ENCODE measurements at places on chromosomes 5 and 9.

- DNase-seq, result no peak
Observed at GRCh38 chr5:147780924-147781573, 1.5 kb downstream of the JAKMIP2 start.

DNA sequence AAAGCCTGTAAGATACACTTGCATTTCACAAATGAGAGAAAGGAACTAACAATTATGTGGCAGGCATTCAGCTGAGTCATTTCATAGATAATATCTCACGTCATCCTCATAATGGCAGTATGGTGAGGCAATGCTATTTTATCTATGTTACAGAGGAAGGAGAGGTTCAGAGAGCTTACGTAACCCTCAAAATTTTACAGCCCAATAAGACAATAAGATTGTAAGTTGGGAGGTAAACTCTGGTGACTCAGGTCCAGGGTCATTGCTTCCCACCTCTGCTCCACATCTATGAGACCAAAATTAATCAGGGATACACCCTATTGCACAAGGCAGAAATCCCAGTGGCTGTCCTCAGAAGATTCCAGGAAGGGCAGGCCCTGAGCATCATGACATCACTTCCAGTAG is 309.7 kb downstream of the NSG2 start:
- no peak for DNase-seq

- no peak for DNase-seq
Observed at GRCh38 chr5:119031011-119031886, 39.6 kb upstream of the DMXL1 start.

DNA sequence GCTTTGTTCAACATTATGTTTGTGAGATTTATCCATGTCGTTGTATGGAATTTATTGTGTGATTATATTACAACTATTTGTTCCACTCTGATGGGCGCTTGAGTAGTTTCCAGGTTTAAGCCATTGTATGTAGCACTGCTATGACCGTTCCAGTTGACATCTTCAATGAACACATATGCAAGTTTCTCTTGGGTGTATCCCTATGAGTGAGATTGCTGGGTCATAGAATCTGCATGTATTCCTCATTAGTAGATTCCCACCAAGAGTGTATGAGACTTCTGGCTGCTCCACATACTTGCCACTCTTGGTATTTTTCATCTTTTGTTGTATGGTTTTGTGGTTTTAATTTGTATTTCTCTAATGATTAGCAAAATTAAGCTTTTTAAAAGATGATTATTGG is 22.9 kb downstream of the NUP214 start:
- no peak for DNase-seq

DNA sequence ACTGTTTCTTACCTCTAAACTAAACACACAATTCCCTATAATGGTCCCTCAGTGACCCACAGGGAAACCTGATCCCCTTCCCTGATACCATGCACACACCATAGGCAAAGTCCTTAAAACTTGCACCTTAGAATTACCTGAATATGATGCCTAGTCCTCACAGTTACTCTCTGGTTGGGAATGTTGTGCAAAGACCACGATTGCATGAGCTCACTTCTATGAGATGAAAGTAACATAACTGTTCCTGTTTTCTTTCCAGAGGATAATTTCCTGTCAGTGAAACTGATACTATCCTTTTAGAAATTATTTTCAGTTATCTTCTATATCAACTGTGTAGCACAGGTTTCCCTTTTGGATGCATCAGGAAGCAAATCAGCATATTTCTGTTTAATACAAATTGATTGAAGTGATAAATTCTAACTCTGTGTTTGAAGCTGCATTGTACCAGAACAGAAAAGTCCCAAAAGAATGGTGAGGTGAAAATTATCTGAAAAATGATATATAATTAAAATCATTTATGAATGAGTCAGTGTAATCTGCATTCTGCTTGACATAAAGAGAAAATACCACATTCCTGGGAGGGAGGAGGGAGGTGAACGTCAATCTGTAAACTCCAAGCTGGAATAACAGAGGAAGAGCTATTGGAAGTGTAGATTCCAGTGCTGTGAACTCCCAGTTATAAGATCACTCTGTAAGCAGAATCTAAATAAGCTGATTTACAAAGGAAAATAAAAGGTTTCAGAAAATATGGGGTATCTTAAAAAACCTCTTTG is 51.2 kb upstream of the TNFAIP8 start:
- DNase-seq, result no peak

DNA sequence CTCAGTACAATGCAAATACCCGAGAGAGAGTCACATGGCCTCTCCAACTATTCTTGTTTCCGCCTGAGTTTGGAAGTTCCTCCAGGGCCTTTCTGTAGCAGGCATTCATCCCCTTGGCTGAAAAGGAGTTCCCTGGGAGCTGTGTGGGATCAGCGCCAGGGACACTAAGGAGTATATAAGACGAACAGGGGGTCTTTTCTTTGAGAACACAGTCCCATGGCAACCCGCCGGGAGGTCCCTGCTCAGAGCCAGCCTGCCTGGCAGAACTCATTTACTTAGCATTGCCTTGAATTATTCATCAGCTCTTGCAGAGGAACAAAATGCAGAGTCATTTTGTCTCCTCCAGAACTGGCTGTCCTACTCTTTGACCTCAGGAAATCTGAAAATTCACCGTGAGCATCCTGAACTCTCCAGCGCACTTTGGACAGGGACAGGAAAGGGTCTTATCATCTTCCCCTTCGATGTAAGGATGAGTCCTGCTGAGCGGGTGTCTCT is 120.4 kb upstream of the OSMR start:
- DNase-seq, result no peak

GRCh38 chr9:96483733-96484390 is 33.9 kb downstream of the HABP4 start:
- no peak for DNase-seq

DNA sequence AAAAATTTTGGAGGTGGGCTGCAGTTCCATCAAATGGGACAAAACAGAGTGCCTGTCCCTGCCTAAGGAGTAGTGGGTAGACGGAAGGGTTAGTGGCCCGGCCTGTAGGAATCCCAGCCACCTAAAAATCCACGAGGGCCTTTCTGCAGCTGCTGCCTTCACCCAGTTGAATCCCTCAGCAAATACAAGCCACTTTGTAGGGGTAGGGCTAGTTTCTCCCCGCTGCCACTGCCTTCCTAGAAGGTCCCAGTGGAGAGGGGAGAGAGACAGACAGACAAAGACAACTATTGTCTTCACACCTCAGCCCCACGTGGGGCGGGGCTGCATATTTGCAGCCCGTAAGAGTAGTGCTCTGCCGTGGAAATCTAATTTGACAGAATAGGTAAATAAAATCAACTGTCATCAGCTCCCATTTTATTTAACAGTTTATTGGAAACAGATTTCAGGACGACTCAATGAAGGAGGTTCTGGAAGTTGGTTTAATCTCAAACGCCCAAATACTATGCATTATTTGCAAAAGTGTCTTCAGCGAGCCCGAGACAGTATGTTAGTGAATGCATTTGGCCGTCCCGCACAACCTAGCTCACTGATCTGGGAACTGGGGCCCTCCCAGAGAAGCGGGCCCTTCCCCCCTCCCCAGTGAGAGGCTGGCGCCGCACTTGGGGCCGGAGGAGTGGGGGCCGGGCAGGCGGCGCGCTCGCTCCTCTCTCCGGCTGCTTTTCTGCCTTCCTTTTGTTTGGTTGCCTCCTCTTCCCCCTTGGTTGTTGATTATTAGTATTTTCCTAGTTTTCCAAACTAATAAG is 67.6 kb upstream of the TBCA start:
- DNase-seq, result no peak

GRCh38 chr5:171688696-171689495 is 96.7 kb upstream of the SMIM23 start:
- no peak for DNase-seq

DNA sequence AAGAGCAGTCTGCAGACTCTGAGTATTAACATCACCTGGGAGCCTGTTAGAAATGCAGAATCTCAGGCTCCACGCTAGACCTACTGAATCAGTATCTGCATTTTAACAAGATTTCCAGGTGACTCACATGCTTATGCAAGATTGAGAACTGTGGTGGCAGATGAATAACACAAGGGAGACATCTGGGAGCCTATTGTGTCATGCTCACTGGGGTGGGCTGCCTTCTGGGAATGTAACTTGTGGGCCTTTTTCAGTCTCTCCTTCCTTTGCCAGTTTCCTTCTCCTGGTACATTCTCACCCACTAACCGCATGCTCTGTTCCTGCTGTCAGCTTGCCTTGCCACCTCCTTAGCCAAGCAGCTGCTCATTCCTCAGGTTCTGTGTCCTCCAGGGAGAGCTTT is 176.6 kb upstream of the C9orf72 start:
- no peak for DNase-seq

DNA sequence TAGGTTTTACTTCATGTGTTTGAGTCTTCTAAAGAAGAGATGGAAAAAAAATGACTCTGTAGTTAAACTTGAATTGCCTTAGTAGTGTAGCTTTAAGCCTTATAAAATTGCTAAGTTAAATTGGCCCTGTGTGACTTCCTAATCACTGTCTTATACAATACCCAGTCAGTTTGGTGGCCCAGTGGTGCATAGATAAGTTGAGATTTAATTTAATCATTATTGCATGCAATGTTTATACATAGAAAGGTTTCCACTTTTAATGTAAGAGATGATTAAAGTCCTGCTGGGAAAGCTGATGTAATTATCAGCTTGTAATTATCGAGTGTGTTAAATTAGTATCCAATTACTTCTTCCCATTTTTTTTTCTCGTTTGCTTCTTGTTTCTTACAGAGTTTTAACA is 187.1 kb downstream of the TRIO start:
- DNase-seq, result no peak

DNA sequence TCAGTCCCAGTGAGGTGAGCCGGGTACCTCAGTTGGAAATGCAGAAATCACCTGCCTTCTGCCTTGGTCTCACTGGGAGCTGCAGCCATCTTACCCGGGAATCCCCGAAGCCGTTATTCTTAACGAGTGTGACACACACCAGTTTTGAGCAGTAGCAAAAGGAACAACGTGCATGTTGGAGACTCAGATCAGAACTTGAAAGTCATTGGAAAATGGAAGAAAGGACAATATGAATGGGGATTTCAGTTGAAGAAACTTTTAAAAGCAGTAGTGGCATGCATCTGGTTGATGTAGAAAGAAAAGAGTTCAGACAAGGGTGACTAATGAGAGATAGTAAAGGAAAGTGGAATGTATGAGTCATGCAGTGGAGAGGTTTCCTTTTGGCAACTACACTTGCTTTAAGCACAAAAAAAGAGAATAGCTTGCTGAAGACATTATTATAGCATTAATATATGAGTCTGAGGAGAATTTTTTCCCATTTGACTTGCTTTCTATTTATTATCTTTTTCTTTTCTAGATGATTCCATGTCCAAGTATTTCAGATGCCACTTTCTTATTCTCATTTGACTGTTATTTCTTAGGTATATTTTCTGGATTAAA is 44.4 kb upstream of the ANKDD1B start:
- DNase-seq, result peak; percentile 26

GRCh38 chr9:77016121-77016525 is 3.3 kb upstream of the FOXB2 start:
- no peak for DNase-seq

GRCh38 chr5:50653946-50654345 is 12.5 kb upstream of the PARP8 start:
- no peak for DNase-seq

DNA sequence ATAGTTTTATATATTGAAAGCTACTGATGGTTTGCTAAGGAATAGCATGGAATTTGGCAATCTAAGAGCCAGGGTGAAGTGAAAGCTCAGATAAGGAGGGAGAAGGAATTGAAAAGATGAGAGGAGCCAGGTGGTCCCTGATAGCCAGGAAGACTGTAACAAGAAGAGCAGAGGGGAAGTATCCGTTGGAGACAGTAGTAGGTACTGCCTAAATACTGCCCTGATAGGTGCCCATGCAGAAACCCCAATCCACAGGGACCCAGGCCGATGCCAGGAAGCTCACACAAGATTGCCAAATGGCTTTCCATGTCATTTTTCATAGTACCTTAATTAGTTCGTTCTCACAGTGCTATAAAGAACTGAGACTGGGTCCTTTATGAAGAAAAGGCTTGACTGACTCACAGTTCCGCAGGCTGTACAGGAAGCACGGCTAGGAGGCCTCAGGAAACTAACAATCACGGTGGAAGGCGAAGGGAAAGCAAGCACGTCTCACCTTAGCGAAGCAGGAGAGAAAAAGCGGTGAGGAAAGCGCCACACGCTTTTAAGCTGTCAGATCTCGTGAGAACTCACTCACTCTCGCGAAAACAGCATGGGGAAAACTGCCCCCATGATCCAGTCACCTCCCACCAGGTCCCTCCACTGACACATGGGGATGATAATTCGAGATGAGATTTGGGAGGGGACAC is 13.0 kb downstream of the ACTL7B start:
- DNase-seq, result no peak

- DNase-seq, result peak; percentile 67
Observed at GRCh38 chr5:176542596-176543427, 5.6 kb upstream of the RNF44 start.

DNA sequence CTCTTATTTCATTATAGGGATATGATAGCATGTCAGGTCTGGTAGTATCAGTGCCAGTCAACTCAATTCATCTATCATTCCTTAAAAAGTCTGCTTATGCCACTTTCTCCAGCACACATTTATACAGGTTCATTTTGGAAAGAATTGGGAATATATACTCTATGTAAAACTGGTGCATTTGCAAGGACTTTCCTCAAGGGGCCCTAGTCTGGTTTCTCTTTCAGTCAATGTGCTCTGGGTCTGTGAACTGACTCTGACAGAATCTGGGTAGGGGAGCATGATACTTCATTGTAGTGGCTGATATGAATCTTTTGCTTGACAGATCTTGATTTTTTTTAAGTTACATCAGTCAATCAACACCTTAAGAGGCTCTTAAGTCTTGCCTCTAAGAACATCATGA is 313.9 kb downstream of the HTR1A start:
- no peak for DNase-seq

GRCh38 chr5:132775476-132775961 is 1.5 kb downstream of the SEPTIN8 start:
- no peak for DNase-seq

- no peak for DNase-seq
Observed at GRCh38 chr5:113581388-113581787, 67.9 kb downstream of the YTHDC2 start.

DNA sequence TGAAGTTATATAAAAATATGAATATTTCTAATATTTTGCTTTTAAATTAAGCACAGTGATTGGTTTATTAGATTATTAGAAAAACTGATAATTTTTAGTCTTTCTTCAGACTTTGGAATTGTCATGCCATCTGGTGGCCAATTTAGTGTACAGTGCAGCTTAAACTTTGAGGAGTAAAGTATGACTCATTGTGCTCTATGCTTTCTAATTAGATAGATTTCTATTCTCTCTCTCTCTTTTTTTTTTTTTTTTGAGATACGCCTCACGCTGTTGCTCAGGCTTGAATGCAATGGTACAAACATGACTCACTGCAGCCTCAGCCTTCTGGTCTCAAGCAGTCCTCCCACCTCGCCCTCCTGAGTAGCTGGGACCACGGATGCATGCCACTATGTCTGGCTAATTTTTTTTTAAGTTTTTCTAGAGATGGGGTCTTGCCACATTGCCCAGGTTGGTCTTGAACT is 42.1 kb upstream of the GPR21 start:
- peak; percentile 29 for DNase-seq

DNA sequence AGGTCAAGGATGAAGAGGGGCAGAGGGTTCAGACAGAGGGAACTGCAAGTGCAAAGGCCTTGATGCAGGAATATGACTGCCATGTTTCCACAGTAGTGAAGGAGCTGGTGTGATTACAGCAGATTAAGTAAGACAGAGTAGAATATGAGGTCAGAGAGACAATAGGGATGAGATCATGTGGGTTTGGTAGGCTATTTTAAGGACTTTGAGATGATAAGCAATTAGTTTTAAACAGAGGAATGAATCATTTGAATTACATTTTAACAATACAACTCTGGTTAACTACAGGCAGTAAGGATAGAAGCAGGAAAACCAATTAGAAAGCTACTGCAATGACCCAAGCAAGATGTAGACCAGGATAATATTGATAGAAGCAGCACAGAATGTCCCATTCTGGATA is 7.7 kb downstream of the CENPK start:
- DNase-seq, result no peak
